ENCODE measurements at places on chromosomes 16 and 17.

DNA sequence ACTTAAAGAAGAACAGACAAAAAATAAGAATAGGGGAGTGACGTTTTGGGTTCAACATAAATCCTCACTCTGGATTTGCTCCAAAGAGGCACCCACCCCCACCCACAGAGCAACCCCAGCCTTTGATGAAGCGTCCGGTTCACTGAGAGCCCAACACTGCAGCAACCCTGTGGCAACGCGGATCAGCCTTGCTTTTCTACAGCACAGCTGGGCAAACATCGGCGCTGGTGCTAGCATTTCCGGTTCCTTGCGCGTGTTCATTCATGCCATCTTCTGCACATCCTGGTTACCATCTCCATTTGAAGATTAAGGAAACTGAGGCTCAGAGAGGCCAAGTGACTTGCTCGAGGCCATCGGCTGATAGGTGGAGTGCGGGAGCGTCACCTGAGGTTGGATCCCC lies 8.7 kb upstream of the GINS2 start:
- DNase-seq = no peak

DNA sequence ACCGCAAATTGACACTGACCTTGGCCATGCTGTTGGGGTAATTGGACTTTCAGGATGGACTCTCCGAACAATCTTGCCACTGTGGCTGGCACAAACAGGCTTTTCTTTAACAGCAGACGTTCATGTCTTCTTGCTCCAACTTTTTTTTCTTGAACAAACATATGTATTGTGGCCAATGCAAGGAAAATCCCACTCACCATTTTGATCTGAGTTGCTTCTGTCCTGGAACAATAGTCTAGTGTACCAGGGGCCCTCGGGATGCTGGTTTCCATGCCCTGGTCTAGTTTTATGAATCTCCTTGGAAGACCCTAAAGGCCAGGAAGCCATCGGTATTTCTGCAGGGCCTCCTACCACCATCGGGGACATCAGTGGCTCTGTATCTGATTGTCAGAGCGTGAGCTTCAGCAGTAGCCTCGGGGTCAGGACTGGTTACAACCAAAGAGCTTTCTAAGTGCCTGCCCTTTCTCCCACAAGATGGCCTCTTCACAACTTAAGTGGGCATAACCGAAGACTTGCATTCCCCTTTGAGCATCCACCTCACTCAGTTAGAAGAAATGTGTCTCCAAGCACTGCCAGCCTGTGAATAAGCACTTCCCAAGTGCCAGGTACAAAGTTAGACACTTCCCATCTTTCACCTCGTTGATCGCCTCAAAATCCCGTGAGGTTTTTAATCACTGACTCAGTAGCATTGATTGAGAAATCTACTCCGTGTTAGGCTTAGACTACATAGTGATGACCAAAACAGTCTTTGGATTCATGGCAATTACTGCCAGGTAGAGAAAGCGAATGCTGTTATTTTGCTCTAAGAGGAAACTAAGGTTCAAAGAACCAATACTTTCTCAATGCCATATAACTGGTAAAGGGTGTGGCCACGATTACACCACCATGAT lies 87.0 kb upstream of the TBX2 start:
- no peak for DNase-seq

DNA sequence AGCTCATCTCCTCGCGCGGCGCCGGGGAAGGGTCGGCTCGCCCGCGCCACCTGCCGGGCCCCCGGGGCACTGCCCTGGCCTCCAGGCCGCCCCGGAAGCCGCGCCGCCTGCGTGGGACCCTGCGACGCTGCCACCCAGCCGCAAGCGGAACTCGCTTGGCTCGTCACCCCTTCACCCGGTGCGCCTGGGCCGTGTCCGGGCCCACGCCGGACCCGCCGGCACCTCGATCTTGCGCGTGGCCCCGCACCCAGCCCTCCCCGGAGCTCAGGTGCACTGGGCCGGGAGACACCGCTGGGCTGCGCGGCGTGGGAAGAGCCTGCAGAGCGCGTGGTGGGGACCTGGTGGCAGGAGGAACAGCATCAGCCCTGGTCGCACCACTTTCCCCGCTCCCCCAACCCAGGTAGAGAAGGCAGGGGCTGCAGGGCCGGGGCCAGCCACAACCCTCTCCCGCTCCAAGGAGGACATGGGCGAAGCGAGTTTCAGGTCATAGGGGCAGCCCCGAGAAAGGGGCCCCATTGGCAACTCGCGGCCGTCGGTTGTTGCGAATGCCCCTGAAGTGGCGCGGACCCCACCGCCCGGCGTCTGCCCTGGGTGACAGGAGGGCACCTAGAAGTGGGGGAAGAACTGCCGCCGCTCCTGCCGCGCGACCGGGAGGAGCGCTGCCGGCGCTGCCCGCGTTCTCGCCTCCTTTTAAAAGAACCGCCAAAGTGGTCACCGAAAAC lies 363 bp upstream of the MIF4GD start:
- DNase-seq = peak; percentile 94

DNA sequence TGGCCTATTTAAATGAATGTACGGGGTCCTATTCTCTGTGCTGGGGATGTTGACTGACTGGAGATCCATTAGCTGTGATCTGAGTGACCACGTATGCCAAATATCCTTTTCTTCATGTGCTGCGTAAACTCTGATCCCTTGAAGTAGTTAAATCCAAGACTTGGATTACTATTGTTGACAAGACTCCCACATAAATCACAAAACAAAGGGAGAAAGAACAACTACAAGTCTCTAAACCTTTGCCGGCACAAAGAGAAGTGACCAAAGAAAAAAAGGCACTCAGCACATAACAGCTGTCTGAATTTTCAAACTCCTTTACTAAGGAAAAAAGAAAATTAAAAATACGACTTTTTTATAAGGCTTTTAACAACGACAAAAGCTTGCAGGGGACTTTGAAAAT lies 559.9 kb upstream of the CDH8 start:
- no peak for DNase-seq

DNA sequence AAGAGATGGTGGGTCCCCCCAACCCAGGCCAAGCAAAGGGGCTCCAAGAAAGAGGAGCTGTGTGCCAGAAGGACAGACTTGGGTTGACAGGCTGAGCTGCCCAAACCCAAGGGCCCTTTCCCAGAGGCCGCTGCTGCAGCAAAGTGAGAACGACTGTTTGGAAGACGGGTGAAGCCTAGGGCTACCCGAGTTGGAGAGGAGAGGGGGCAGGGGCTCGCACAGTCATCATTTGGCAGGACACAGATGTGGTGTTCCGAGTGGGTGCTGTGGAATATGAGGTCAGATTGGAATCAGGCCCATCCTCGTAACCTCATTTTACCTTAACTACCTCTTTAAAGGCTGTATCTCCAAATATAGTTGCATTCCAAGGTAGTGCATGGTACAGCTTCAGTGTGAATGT lies 5.3 kb upstream of the MFAP4 start:
- no peak for DNase-seq

DNA sequence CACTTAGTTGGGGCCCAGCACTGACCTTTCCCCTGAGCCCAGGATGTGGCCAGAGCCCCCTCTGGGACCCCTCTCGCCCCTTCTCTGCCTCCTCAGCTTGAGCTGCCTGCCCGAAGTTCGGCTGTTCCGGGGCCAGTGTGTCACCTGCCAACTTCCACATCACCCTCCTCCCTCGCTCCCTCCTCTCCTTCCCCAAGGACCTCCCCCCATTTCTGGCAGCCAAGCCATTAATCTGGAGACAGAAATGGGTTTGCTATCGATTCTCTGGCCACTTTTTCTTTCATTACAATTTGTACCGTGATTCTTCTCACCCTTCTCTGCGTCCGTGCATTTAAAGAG lies 8.8 kb upstream of the ADAM11 start:
- no peak for DNase-seq

Measured in erythroblast (primary cell).